ENCODE measurements at places on chromosomes 5 and 9.

DNA sequence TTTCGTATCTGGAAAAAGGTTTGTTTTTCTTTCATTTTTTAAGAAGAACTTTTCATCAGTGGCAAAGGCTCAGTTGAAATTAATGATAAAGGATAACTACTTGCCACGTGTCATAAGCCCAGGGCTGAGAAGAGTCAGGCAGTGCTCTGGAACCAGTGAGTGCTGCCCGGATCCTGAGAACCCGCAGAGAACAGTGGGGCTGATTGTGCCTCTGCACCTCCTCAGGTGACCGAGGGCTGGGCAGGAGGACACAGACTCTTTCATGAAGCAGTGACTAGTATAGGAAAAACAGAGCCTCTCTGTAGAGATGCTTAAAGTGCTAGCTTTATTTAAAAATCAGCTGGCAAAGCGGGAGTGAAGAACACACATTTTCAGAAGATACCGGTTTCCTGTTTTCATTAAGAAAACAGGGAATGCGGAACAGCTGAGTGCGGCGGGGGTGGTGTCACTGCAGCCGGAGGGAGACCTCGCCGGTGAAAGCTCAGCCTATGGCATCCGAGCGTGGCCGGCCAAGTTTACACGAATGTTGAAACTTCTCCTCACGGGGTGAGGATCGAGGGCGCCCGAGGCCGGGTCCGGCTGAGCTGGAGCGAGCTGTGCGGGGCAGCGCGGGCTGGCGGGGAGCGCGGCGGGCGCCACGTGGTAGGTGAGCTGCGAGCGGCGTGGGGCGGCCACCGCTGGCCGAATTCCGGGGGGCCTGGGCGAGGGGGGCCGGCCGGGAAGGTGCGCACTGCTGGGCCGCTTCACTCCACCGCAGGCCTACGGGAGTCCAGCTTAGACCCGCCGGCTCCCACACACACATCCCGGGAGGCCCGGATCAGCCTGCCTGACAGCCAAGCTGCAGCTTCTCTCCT is 134.7 kb upstream of the DMRT1 start:
- DNase-seq, result peak; percentile 74

- DNase-seq, result no peak
These were observed 123.8 kb downstream of the FBXL7 start for GRCh38 chr5:15623794-15624193.

GRCh38 chr5:99621772-99622681 is 693.2 kb upstream of the CHD1 start:
- no peak for DNase-seq

GRCh38 chr9:125997196-125997823 is 250.1 kb downstream of the PBX3 start:
- DNase-seq, result no peak

GRCh38 chr9:113653746-113654604 is 190.4 kb downstream of the RGS3 start:
- no peak for DNase-seq

DNA sequence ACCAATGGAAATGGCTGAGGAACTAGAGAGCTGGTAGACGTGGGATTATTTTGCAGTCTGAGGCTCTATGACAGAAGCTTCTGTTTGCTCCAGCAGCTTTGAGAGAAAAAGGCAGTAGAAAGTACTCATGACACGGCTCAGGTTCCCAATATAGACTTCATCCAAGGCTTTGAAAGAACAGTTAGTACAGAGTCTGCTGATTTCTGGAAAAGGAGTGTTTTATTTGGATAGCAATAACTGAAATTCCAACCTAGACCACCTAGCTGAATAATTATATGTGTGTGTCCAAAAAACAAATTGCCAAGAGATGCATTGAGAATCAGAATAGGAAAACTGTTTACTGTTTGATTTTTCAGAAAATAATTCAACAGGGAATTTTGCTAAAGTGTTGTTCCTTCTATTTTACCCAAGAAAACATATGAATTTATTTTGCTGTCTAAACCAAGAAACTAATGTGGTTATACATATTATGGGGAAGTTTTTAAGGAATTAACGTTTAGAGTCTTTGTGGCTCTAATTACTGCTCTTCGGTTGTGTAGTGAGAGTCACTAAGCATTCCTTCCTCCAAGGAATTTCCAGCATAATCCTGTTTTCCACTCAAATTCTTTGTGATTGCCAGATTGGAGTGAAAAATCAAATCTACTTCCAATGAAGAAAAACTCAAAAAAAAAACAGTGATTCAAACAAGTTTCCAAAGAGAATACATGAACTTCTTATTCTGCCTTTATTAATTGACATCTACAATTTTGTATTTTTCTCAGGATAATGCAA is 18.1 kb upstream of the MTX3 start:
- no peak for DNase-seq

DNA sequence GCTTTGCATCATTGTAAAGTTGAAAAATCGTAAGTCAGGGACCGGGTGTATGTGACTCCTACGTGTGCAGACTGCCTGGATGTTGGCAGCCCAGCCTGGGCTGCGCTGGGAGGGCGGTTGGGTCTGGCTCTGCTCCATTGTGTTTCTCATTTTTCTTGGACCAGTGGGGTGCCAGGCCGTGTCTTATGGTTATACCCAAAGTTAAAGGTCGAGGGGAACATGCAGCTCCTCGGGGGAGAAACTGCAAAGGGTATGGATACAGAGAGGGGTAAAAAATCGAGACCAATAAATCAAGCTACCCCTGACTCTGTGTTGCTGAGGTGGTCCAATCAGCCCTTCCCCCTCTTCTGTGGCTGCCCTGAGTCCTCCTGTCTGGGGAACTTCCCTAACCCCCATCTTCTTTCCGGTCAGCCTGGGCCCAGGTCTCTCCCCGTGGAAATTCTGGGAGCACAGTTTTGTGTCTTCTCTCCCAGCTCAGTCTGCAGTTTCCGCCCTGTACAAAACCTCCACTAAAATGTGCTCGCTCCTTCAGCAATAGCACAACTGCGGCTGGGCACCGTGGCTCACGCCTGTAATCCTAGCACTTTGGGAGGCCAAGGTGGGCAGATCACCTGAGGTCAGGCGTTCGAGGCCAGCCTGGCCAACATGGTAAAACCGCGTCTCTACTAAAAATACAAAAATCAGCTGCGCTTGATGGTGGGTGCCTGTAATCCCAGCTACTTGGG is 34.1 kb upstream of the UNC5A start:
- DNase-seq, result no peak

GRCh38 chr9:83070261-83070660 is 7.3 kb upstream of the RASEF start:
- DNase-seq, result peak; percentile 85

GRCh38 chr9:112378328-112379176 is 1.4 kb upstream of the HSDL2 start:
- DNase-seq, result no peak

DNA sequence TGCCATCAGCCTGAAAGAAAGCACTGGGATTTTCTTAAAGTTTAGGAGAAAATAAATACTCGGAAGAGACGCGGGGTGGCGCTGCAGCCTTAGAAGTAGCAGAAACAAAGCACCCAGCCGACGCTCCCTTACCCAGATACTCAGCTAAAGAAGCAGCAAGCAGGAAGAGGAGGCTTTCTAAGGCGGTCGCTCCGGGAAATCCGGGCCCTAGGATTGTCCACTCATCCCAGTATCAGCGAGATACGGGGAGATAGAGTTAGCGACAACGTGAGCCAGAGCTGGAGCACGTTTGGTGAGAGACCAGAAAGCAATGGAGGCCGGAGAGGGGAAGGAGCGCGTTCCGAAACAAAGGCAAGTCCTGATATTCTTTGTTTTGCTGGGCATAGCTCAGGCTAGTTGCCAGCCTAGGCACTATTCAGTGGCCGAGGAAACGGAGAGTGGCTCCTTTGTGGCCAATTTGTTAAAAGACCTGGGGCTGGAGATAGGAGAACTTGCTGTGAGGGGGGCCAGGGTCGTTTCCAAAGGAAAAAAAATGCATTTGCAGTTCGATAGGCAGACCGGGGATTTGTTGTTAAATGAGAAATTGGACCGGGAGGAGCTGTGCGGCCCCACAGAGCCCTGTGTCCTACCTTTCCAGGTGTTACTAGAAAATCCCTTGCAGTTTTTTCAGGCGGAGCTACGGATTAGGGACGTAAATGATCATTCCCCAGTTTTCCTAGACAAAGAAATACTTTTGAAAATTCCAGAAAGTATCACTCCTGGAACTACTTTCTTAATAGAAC is at the start of gene PCDHB2:
PCDHB2 (plus strand) TSS at position 135 of the 782 bp plus-strand sequence; CDS start at position 311, 176 bp downstream.
- peak; percentile 67 for DNase-seq

DNA sequence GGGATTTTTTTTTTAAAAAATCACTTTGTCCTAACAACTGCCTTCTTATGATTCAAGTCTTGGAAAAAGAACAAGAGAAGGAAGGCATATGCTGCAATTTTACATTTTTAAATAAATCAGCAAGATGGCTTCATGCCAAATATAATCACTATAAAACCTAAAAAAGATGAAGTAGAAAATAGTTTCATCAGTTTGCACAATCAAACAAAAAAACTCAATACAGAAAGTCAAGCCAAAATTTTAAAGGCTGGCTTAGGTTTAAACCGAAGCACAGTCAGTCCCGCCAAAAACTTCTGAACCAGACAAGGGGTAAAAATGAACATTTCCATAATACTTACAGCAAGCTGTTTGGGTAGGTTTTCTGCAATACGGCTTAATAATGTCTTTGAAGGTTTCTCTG is 57.3 kb downstream of the ZFR start:
- DNase-seq, result no peak

GRCh38 chr5:102798104-102798785 is 43.1 kb downstream of the PAM start:
- DNase-seq, result no peak

DNA sequence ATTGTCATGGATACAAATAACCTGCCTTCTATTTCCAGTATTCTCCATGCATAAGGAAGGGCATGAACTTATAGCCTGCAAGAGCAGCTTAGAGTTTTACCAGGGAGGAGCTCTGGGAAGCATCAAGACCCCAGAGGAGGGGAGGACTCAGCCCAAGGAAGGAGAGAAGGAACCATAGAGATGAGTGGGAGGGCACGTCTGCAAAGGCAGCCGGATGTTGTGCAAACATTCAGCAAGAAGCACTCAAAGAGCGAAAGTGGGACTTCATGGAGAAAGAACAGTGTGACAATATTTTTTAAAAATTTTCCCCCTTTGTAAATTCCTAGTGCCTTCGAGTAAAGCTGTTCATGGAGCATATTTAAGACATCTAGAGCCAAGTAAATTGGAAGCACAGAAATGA is 270.1 kb upstream of the PTGER4 start:
- DNase-seq, result no peak

DNA sequence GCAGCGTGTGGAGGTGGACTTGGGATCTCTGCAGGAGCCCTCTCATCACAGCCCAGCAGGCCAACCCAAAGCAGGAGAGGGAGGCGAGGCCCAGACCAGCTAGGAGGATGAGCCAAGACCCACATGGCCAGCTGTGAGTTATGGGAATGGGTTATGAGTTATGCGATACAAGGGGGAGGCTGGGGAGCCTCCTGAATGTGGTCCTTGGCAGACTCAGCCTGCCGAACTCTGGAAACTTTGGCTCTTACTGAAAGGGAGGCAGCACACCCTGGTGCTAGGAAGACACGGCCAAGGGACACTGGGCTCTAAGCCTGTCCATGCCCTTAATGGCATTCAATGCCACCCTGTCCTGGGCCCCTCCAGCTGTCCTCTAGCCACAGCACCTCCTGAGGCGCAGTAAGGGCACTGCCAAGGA is 7.7 kb upstream of the VAV2 start:
- no peak for DNase-seq

GRCh38 chr5:34598177-34598794 is 57.8 kb upstream of the RAI14 start:
- DNase-seq, result peak; percentile 97

GRCh38 chr9:106947106-106947900 is 84.3 kb downstream of the ZNF462 start:
- peak; percentile 42 for DNase-seq

DNA sequence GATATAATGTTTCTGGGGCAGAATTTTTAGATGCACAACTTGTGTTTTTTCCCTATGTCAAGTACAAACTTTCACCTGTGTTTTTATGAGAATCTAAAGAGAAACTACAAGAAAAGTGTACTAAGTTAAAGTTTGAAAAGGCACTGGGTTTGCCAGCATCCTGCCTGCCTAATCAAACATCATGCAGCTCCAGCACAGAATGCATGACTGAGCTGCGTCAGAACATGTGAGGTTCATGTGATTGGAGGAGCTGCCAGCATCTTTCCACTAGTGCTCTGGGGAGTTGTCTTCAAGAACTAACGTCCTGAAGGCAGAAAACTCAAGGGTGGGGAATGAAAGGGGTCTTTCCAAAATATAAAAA is 46.1 kb upstream of the RIC1 start:
- DNase-seq, result peak; percentile 79

DNA sequence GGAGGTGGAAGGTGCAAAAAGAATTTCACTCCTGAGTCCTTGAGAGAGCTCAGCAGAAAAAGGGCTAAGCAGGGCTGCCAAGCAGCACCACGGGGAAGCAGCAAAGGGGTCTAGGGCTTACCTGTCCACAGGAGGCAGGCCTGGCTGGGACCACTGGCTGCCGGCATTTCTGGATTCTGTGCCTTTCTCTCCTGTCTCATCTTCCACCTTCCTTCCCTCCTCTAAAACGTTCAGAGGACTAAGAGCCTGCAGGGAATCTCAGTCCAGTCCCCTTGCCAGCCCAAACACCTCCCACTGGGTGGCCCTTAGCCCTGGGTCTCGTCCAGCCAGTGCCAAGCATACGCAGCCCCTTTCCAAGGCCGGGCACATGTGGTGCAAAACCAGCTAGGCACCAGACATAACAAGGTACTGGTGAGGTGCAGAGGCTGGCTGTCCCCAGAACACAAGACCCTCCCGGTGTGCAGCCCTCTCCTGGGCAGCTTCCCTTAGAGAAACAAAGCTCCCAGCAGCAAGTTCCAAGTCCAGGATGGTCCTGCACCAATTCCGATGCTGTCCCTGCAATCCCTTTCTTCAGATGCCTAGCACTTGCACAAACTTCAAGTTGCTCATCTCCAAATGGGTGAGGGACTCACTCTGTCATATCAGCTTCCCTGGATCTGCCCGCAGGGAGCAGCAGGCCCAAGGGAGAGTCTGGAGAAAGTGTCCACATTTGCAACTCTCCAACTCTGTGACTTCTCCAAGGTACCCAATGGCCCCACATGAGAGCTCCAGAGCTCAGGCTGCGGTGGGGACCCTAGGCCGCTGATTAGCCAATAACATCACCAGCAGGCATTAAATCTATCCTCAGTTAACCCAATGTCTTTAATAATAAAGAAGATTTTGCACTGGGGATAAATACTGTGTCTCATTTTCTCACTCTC is 126.3 kb downstream of the C5orf15 start:
- DNase-seq, result no peak

GRCh38 chr9:1708219-1708618 is 306.9 kb upstream of the SMARCA2 start:
- no peak for DNase-seq

GRCh38 chr5:65926893-65927292 is 518 bp downstream of the ERBIN start:
- no peak for DNase-seq

GRCh38 chr5:74237571-74238145 is 402.9 kb downstream of the ENC1 start:
- no peak for DNase-seq

GRCh38 chr5:16489322-16489791 is 23.8 kb upstream of the ZNF622 start:
- DNase-seq, result peak; percentile 44

Measured in fibroblast of skin of right biceps (primary cell).